ACHN (cell line): ENCODE measurements at places on chromosomes 1 and 21.
A peak's percentile ranks its signal among the peaks of the same experiment; 100 is the strongest.

DNA sequence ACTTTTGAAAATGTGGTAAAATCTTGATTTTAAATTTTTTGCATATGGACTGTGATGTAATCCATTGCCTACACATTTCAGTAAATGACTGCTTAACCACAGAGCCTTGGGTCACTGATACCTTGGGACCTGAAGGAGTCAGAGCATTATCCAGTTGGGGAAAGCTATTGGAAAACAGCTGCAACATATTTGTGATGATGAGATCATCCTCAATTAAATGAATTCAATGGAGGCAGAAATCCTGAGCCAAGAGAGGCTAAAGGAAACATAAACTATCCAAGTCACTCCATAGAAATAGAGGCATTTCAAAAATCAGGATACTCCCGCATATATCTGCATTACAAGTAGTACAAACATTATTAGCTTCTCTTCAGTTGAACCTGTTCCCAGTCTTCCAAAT is 99.8 kb upstream of the PRMT6 start:
- no peak for DNase-seq

GRCh38 chr1:195908121-195908520 is 700.1 kb downstream of the KCNT2 start:
- DNase-seq = no peak

GRCh38 chr1:33743221-33743998 is 120.5 kb upstream of the HMGB4 start:
- no peak for DNase-seq

- DNase-seq = no peak
These were observed 48.7 kb downstream of the PTPRU start for GRCh38 chr1:29284961-29285560.

GRCh38 chr1:240309769-240310168 is 218.1 kb downstream of the FMN2 start:
- DNase-seq = peak; percentile 19

GRCh38 chr1:115558275-115558674 is 83.5 kb upstream of the VANGL1 start:
- DNase-seq = no peak

DNA sequence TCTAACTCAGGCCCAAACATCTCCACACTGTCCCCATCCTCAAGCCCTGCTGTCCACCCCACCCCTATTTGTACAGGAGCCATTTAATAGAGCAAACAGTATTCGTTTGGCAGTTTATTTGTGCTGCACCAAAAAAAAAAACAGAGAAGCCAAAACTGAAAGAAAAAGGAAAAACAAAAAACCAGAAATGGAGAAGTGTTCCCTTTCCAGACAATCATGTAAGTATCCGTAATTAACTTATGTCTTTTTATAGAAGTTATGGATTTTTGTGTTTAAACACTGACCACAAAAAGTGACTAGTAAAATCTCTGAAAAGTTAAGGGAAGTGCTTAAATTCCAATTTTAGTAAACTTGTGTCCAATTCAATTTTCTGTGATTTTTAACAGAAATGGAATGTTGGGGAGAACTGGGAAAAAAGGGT is 40.4 kb upstream of the ZBTB18 start:
- DNase-seq = no peak

GRCh38 chr1:155177918-155178281 is 4.3 kb downstream of the TRIM46 start:
- DNase-seq = no peak

DNA sequence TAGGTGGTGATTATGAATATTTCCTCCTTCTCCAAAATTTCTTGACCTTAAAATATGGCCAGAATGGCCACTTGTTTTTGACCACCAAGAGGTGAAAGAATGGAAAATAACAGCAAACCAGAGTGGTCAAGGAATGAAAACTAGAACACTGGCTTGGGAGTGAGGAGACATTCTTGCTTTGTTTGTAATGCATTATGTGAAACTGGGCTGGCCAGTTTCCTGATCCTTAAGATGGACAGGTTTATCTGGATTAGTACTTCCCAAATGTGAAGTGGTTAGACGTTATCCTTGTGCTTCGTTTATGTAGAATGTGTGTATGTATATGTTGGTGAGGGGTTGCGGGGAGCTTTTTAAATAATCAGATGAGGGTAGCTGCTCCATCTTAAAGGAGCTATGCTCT is 12.8 kb downstream of the PLA2G4A start:
- no peak for DNase-seq

GRCh38 chr1:36051821-36052220 is 32.1 kb upstream of the TEKT2 start:
- DNase-seq = no peak

DNA sequence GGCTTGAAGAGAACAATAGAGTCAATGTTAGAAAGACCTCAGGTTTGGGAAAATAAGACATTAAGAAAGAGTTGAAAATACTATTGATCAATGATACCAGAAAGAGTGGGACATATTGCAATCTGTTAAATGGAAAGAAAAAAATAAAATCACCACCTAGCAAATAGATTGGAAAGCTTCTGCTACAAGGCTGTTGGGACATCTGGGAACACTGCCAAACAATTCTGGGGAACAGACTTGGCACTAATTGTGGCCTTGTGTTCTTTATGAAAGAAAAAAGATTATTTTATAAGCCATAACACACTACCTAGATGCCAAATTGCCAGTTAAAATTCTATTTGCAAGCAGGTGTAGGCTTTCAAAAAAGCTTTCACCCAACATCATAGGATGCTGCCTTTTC is 137.8 kb downstream of the TSEN15 start:
- DNase-seq = no peak

- DNase-seq = no peak
These were observed 130.9 kb upstream of the RAB4A start for GRCh38 chr1:229140119-229140396.

DNA sequence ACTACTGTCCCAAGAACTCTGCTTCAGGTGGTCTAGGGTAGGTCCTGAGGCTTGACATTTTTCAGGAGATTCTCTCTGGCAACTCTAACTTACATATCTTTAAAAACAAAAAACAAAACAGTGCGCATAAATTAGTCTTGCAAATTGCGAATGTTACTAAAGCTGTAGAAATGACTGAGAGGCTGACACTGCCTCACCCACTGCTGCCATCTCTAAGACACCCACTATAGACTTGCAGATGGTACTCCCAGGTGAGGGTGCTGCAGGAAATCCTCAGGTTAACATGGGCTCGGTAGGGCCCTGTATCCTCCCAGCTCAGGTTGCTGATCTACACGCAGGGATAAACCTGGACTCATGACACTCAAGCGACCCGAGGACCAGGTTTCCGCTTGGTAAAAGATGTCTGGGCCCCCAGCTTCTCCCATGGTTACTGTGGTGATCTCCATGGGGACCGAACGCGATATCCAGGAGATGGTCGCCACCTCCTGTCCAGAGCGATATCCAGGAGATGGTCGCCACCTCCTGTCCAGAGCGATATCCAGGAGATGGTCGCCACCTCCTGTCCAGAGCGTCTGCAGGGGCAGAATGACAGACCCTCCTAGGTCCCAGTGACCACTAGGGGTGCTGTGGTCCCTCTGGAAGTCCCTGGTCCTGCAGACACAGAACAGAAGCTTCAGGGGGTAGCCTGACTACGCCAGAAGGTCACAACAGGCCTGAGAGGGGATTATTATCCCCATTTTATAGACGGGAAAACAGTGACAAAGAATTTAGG is 16.2 kb upstream of the LY9 start:
- DNase-seq = peak; percentile 46

DNA sequence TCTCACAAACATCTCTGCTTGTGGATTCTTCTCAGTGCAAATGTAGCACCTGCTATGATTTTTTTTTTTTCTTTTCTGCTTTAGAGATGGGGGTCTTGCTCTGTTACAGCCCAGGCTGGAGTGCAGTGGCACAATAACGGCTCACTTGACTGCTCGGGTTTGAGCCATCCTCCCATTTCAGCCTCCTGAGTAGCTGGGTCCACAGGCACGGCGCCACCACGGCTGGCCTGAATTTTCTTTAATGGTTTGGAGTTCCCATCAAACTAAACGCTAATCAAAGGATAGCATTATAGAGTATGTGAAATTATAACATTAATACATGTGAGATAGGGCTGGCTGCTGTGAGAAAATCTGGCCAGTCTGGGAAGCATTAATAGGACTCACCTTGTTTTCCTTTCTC is 7.2 kb upstream of the PTGER3 start:
- DNase-seq = no peak

- DNase-seq = peak; percentile 60
These were observed 552 bp downstream of the UBR4 start for GRCh38 chr1:19209439-19209989.

- no peak for DNase-seq
These were observed 141.2 kb downstream of the SLC44A5 start for GRCh38 chr1:75469586-75470173.

GRCh38 chr21:34679051-34679450 is 10.3 kb downstream of the CLIC6 start:
- no peak for DNase-seq

- DNase-seq = no peak
These were observed 51.4 kb downstream of the TP53BP2 start for GRCh38 chr1:223794136-223794880.

- DNase-seq = no peak
These were observed 21.7 kb downstream of the TCHHL1 start for GRCh38 chr1:152067150-152067549.

DNA sequence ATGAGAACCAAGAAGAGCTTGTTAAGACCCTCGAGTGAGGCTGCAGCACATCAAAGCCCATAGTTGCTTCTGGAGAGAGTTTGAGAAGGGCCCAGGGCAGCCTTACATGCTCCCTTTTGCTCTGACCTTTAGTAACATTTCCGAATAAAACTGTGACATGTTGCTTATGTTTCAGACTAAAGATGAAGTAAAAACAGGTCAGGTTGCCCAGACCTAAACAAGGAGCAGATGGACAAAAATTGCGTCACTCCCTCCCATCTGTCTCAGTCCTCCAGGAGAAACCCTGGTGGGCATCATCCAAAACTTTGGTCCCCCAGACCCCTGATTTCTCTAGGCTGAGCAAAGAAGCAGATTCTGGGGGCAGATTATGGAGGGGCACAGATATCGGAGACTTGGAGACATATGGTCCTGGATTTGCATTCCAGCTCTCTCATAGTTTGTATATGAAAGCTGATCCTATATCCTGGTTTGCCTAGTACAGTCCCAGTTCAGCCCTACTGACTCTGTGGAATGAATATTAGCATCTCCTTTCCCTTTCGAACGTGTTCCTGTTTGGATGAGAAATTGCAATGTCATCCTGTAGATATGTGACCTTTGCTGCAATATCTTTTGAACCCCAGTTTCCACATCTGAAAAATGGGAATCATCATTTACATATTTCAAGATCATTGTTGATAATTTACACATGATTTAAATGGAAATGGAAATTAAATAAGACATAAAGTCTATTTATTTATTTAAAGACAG is 304.9 kb upstream of the USP24 start:
- DNase-seq = no peak

DNA sequence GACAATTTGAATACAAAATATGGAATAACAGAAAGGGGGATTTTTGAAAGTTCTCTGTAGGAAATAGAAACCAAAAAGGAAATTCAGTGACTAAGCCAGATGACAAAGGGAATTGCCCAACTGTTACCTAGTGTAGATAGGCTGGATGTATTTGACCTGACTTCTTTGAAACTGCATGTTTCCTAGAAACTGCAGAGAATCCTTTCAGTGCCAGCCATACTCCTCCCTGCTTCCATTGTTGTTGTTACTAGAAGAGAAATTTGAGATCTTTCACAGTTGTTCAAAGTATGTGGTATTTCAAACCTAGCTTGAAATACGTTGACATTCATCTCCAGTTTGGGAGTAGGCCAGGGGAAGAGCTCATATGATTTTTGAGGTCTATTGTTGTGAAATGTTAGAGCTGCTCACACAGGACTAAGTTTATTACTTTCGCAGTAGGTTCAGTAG is 1.8 kb upstream of the GBP5 start:
- no peak for DNase-seq

DNA sequence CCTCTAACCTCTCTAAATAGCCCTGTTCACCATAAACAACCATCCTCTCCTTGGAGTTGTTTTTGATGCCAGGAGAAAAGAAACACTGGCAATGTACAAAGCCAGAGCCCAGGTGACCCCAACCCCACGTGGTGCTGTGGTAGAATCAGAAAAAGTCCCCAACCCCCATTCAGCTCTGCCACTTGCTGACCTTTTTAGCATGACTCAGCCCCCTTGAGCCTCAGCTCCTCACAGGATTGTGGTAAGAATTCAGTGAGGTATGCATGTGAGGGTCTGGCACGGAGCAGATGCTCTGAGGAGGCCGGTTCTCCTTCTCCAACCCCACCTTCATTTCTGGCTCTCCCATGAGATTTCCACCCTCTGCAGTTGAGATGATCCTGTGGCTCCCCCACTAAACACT is 11.1 kb upstream of the CHI3L1 start:
- peak; percentile 79 for DNase-seq

DNA sequence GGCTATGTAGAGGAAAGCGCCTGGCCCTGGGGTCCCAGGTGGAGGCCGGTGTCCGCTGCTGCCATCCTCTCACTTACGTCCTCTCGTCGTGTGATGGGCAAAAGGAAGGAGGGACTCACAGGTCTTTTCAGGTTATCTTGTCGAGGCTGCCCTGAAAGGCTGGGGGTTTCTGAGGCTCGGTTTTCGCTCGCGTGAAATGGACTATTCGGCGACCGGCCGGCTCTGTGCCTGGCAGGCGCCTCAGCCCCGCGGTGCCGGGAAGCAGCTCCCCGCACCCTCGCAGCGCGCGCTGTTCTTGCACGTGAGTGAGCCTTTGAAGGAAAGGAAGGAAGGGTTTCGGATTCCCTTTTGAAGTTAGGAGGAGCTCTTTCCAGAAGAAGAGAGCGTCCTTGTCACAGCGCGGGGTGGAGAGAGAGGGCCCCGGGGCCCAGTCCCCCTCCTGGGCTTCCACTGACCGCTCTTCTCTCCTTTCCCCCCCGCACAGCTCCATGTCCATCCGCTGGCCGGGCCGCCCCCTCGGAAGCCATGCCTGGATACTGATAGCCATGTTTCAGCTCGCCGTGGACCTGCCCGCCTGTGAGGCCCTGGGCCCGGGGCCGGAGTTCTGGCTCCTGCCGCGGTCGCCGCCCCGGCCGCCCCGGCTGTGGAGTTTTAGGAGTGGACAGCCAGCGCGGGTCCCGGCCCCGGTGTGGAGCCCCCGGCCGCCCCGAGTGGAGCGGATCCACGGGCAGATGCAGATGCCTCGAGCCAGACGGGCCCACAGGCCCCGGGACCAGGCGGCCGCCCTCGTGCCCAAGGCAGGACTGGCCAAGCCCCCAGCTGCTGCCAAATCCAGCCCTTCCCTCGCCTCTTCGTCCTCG is 57.2 kb downstream of the AJAP1 start:
- DNase-seq = no peak

DNA sequence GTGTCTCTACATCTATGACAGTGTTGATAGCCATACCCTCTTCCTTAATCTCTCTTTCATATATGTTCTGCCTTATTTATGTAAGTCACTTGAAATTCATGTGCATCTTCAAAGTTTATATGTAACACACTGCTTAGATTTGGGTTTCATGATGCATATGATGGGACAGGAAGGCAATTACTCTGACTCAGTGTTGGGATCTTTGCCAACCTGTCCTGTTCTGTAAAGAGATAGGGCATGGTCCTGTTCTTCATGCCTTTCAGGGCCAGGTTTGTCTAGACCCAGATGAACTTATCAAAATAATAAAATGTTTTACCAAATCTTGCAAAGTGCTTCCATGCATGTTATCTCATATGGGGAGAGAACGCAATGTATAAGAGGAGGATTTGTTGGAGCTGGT is 69.5 kb downstream of the TMPRSS15 start:
- DNase-seq = no peak
